RWPE1 (cell line): ENCODE measurements at places on chromosomes 11 and 22.

DNA sequence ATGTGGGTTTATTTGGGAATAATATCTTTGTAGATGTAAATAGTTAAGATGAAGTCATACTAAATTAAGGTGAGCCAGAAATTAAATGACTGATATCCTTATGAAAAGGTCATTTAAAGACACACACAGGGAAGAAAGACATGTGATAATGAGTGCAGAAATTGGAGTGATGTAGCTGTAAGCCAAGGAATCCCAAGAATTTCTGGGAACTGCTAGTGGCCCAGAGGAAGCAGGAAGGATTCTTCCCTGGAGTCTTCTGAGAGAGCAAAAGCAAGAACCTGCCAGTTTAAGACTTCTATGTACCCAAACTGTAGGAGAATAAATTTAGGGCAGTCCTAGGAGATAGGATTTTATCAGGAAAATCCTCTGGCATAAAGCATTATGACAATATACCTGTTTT is 66.9 kb downstream of the LRRC4C start:
- DNase-seq = no peak

DNA sequence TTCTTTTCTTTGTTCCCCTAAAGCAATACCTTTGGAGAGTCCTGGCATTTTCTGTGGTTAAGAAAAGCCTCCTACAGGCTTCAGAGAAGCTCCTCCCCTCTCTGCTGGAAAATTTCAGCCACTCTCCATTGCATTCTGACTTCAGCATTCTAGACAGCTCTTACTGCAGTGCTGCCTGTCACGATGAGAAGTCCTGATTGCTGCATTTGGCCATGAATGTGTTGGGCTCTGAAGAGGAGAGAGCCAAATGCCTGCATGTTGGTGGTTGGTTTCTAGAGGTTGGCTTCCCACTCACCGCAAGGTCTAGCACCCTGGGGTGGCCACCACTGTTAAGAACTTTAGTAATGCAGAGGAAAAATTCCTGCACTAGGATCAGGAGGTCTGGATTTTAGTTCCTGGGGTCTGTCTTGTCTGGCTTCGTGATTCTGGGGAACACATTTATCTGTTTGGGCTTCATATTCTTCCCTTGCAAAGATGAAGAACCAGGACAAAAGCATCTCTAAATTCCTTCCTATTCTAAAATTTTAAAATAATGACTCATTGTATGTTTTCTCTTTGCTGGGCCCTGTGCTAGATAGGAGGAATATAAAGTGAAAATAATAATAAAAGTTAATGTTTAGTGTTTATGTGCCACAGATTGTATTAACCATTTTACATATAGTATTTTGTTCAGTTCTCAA is 38.1 kb downstream of the COA4 start:
- no peak for DNase-seq

- no peak for DNase-seq
Measured at GRCh38 chr22:31583861-31584485, 78.0 kb downstream of the PISD start.

DNA sequence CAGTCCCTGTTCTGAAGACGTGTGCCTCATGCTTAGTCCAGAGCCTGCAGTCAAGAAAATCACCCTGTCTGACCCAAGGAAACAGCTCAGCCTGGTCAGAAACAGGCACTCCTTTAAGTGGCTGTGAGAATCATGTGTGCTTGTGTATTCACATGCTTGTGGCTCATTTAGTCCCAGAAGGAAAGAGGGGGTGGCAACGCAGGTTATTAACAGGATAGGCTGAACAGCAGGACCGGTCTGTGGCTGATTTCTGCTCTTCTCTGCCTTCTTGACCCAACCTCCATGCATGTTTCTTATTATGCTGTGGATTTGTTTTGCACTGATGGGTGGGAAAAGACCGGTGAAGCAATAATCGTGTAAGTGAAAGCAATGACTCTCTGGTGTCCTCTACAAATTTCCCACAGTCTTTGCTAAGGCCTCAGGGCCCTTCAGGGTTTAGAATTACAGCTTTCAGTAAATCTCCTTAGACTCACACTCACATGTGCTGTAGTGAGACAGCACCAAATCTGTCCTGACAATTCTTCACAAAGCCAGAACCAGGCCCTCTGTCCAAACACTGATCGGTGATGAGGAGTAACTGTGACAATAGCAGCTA is 288.1 kb downstream of the ETS1 start:
- no peak for DNase-seq

DNA sequence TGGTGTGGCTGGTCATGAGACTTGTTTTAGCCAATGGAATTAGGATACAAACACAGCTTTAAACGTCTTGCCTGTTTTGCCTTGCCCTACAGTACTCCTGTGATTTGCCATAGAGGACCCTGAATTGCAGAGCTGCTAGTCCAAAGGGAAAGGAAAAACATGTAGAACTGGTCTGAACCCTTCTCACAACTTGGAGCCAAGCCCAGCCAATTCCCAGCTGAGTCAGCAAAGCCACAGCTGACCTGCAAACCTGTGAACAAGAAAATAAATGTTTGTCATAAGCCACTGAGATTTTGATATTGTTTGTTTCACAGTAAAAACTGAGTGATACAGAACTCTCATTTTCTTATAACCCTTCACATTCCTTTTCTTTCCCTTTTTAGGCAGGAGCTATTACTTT is 360.5 kb upstream of the API5 start:
- no peak for DNase-seq

- DNase-seq = no peak
Measured at GRCh38 chr11:11491014-11491413, 130.8 kb downstream of the GALNT18 start.

DNA sequence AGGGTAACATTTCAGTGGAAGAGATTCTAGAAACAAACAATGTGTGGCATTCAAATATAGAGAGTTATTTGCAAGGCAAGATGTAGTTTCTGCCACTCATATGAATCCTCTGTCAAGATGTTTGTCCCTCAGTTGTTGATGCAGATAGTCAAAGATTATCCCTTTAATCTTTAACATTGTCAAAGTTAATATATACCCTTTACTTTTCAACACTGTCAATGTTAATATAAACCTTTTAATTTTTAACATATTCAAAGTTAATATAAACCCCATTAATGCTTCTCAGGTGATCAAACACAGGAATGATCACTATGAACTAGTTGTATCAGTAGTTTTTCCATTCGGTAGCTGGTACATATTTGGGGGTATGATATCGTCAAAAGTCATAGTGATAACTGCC is 51.9 kb upstream of the PICALM start:
- DNase-seq = no peak

- DNase-seq = no peak
Measured at GRCh38 chr11:12806113-12806512, 131.9 kb downstream of the TEAD1 start.

DNA sequence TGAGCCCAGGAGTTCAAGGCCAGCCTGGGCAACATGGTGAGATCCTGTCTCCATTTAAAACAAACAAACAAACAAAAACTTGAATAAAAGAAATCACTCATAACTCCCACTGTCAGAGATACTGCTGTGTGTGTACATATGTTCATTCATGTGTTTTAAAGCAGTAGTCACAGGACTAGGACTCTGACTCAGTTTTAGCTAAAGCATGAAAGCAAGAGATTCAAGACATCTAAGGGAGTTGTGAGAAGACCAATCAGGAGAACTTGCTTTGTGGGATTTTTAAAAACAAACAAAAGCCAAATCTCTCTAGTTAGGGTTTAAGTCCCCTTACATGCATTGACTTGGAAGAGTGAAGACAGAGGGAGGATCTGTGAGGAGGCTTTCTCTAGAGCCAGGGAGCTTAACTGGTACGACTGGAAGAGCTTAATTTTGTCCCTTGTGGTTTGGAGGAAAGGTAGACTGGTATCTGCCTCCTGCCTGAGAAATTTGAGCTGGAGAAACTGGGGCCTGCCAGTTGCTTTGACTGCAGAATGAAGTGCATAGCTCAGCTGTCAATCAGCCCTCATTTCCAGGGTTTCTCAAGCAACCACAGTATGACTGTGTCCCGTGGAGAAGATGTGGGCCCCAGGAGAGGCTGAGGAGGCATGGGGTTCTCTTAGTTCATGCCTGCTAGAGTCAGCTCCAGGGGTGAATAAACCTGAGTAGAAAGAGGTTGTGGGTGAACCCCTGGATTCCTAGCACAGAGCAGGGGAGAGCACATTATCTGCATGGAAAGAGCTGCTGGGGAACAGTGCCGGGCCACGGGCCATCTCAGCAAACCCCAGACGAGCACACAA is 30.6 kb downstream of the EXPH5 start:
- DNase-seq = no peak

GRCh38 chr11:26073646-26074045 is 258.3 kb upstream of the ANO3 start:
- DNase-seq = no peak

- peak; percentile 42 for DNase-seq
Measured at GRCh38 chr11:45646275-45646927, 19.0 kb downstream of the CHST1 start.

GRCh38 chr11:76076749-76077148 is 129.6 kb downstream of the WNT11 start:
- no peak for DNase-seq

- DNase-seq = no peak
Measured at GRCh38 chr11:60513496-60514460, 1.4 kb upstream of the MS4A13 start.

GRCh38 chr11:111086058-111086457 is 159.5 kb upstream of the POU2AF2 start:
- no peak for DNase-seq

DNA sequence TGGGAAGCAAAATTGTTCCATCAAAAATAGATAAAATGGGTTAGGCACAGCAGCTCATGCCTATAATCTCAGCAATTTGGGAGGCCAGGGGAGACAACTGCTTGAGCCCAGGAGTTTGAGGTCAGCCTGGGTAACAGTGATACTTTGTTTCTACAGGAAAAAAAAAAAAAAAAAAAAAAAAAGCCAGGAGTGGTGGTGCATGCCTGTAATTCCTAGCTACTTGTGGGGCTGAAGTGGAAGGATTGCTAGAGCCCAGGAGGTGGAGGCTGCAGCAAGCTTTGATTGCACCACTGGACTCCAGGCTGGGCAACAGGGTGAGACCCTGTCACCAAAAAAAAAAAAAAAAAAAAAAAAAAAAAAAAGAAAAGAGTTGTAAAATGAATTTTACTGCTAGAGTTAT is 49.6 kb downstream of the KIF18A start:
- DNase-seq = no peak

DNA sequence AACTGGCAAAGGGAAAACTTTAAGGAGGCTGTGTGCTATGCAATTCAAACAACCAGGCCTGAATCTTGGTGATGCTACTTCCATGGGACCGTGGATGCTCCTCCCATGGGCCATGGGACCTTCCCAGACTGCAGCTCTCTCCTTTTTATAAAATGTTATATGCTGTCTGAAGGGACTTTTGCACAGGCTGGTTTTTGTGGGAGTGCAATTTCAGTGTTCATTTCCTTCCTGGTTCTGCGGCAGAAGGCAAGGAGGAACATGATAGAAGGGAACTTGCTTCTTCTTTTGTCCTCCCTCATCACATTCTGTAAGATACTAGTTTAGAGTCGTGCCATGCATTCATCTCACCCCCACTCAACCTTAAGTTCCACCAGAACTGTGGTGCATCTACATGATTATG is 68.9 kb downstream of the C11orf58 start:
- DNase-seq = no peak

GRCh38 chr11:44601471-44602370 is 36.3 kb downstream of the CD82 start:
- DNase-seq = peak; percentile 20

DNA sequence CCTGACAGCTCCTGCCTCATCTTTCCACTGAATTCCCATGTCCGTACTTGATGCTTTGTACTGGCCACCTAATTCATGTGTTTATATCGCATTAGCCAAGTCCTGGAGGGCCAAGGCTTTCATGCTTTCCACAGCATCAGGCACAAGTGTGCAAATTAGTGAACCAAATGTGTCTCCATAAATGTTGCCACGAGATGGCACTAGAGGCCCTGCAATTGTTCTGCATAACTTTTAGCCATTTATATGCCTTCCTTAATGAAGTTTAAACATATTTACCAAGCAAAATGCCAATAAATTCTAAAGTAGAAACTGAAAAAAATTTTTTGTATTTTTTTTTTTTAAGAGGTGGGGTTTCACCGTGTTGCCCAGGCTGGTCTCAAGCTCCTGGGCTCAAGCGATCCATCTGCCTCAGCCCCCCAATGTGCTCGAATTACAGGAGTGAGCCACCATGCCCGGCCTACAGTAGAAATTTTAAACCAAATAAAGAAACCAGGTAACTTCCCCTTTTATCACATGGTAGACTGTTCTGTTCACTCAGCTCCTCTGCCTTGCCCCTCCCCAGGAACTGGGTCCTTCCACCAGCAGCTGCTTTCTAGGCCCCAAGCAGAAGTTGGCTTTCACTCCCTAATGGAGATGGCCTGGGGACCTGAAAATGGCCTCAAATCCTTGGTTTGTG is 20.8 kb upstream of the IL18BP start:
- peak; percentile 29 for DNase-seq

GRCh38 chr11:124674168-124674517 is 439 bp downstream of the SPA17 start:
- no peak for DNase-seq

DNA sequence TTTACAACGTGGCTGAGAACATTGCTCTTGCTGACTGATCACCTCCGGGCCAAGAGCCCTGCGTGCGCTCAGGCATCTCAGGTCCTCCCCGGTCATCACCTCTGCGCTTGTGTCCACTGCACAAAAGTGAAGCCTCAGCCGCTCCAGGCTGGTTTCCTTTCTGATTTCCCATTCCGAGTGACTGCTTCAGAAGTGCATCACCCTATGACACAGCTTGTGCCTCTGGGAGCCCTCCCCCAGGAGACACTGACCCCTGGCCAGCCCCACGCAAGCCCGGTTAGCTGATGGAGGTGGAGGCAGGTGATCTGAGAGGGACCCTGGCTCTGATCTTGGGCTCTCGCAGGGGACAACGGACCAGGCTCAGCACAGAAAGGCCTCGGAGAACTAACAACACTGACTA is 38.3 kb upstream of the GNB1L start:
- DNase-seq = no peak

GRCh38 chr22:29753808-29754657 is 12.8 kb downstream of the ZMAT5 start:
- no peak for DNase-seq

DNA sequence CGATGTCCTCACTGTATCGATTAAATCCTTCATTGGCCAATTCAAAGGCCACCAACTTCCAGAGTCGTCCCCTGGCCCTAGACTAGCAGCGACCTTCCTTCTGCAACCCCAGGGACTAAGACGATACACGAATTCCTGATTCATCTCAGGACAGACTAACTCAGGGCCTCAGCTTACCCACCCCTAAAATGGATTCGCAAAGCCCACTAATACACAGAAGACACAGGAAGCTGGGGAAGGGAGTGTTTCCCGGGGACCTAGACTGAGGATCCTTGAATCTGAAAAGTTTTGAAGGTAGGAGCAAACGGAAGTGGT is 509 bp downstream of the LAMTOR1 start:
- no peak for DNase-seq

GRCh38 chr11:123302751-123303195 is 107.7 kb upstream of the CLMP start:
- DNase-seq = no peak

DNA sequence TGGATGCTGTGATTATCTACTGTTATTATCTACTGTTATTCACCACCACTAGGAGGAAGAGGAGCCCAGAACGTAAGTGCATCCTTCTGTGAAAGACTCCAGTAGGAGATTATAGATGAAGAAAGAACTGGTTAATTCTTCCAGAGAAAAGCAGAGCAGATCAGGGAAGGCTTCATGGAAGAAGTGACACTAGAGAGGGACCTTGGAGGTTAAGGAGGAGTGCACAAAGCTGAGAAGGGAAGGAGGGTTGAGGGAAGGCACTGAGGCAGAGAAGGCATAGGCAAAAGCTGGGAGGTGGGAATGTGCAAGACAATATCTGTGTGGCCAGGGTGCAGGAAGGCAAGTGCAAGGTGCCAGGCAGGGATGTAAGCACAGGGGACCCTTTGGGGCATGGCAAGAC is 13.5 kb downstream of the CRYBB1 start:
- DNase-seq = no peak
